ENCODE measurements at places on chromosomes 2 and 18.

GRCh38 chr2:232937278-232937906 is 67.3 kb downstream of the SNORC start:
- DNase-seq = peak; percentile 69

DNA sequence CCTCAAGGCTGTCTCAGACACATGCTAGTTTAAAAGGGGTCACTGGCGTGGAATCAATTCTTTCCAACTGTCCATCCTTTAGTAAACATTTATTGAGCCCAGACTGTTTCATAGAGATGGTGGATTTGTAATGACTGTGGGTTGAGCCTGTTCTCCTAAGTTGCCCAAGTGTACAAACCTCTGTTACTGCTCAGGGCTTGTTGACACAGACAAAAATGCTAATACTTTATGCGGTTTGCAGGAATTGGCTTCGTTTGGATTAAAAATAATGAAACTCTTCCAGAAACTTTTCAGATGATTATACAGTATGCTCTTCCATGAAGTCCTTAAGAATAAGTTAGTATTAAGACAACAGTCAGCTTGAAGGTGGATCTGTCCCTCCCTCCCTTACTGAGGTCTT is 83.6 kb upstream of the MGAT5 start:
- no peak for DNase-seq

DNA sequence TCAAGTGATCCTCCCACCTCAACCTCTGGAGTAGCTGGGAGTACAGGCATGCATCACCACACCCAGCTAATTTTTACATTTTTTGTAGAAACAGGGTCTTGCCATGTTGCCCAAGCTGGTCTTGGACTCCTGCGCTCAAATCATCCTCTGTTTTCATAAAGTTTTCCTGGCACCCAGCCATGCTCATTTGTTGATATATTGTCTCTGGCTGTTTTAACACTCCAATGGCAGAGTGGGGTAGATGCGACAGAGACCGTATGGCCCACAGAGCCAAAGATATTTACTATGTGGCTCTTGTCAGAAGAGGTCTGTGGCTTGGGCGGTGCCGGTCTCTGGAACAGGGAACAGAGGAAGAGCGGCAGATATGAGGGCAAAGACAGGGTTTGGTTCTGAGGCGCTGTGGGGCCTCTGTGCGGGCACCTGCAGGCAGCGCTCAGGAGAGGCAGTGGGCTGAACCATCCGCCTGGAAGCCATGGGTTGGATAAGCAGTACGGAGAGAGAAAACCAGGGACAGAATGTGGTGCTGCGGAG is 50.2 kb downstream of the CENPO start:
- DNase-seq = no peak

DNA sequence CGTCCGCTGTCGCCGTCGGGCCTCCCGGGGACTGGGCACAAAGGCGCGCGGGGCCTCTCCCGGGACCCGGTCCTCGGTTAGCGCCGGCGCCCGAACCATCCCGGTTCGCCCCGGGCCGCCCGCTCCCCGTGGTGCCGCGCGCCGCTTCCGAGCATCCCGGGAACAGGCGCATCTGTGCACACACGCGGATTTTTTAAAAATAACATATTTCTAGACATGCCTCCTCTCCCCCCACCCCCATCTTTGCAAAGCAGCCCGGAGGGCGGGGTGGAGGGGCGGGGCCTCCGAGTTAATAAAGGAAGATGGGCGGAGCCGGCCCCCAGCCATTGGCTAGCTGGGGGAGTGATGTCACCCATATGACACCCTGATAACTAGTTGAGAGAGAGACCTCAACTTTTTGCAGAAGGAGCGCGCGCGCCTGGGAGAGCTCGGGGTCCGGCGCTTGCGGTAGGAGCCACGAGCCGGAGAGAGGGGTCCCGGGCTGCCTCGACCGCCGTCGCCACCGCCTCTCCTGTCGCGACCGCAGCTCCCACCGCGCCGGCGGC is at the start of gene SOX11:
Gene SOX11 (plus strand): TSS at position 400 of the 545 bp plus-strand sequence. CDS start 338 bp downstream, outside the sequence.
- no peak for DNase-seq

DNA sequence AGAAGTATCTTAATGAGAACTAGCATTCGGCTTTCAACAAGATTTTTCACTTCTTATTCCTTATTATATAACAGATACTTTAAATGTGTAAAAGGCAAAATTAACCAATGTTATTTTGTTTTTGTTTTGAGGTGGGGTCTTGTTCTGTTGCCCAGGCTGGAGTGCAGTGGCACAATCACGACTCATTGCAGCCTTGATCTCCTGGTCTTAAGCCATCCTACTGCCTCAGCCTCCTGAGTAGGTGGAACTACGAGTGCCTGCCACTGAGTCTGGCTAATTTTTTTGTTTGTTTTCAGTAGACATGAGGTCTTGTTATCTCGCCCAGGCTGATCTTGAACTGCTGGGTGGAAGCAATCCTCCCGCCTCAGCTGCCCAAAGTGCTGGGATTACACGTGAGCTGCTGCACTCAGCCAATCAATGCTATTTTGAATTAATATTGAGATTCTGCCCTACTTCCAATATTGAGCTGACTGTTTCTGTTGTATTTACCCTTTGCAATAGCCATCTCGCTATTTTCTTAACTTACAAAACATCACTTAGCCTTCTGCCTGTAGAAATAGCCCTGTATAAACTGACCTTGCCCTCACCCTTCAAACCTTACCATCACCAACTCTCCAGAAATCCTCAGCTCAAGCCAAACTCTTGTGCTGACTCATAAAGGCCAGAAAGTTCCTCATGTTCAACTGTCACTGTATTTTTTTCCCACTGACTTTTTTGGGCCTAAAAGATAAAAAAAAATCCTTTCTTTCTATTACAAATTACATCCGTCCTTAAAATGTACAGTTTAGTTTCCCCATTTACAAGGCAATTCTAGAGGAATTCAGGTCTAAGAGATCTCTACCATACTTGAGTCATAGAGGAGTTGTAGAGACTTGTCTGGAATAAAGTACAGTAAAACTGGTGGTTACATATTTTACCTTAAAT is 94.3 kb downstream of the OLA1 start:
- peak; percentile 41 for DNase-seq

DNA sequence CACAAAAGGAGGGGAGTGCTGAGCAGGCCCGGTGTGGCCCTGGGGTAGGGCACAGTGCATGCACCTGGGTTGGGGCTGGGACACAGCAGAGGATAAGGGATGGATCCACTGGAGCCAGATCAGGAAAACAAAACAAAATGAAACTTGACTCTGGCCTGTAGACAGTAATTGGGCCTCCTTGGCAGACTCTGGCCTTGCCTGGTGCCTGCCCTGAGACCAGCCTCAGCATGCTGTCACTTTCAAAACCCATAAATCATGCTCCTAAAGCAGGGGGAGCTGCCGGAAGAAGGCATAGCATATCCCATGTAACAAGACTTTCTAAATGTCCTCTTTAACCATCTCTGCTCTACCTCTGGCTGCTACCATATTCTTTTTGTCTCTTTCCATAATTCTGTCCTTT is 61.1 kb upstream of the IGFBP5 start:
- no peak for DNase-seq

DNA sequence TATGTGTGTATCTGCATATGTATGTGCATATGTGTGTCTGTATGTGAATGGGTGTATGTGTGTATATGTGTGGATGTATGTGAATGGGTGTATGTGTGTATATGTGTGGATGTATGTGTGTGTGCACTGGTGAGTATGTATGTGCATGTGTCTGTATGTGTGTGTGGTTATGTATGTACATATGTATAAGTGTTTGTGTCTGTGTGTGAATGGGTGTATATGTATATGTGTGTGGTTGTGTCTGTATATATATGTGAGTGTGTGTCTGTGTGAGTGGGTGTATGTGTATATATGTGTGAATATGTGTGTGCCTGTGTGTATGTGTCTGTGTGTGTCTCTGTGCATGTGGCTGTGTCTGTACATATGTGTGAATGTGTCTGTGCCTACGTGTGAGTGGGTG is 748.4 kb upstream of the HS6ST1 start:
- DNase-seq = no peak

GRCh38 chr2:228318218-228318617 is 136.7 kb upstream of the SPHKAP start:
- DNase-seq = peak; percentile 74

DNA sequence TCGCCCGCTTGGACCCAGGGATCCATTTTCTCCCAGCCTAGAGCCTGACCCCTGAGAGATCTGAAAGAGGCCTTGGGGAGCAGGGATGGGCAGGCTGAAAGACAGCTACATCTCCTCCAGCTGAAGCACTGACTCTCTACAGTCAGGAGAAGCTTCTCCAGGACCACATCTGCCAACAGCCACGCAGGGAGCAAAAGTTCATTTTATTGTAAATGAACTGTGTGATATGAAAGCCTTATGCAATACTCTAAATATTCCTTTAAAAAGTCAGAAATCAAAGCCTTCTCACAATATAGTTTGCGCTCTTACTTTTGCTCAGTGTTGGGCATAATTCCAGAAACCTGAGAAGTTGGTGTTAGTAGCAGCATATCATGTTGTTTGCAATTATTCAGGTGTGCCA is 428.9 kb upstream of the RAB6C start:
- DNase-seq = no peak

DNA sequence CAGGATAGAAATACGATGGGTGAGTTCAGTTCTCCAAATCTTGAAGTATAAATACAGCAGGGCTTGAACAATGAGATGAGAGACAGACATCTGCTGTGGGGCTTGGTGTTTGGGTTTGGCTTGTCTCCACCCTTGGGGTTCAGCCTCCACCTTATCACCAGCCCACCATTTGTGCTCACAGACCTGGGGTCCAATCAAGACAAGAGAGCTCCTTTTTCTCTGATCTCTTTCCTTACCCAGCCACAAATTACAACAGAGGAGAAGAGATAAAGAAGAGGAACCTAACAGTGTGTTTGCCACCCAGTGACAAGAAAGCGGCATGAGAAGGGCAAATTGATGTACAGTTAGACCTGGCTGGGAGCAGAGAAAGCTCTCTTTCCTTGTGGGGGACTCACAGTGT is 204.5 kb upstream of the CXCR4 start:
- no peak for DNase-seq

DNA sequence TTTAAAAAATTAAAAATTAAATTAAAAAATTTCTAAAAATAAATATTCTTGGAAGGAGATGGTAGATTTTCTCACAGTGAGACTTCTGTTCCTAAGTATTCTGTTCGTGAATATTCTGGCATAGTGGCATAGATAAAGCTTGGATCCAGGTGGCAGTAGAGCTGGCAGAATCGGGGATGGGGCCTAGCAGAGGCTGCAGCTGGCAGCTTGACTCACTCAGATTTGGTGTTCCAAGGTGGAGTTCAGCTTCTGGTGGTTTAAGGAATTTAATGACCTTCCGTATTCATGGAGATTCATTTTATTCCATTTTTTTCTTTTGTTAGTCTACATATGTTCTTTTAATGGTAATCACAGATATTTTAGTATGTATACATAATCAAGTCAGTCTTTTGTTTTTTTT is 19.9 kb downstream of the ARMC9 start:
- DNase-seq = no peak

DNA sequence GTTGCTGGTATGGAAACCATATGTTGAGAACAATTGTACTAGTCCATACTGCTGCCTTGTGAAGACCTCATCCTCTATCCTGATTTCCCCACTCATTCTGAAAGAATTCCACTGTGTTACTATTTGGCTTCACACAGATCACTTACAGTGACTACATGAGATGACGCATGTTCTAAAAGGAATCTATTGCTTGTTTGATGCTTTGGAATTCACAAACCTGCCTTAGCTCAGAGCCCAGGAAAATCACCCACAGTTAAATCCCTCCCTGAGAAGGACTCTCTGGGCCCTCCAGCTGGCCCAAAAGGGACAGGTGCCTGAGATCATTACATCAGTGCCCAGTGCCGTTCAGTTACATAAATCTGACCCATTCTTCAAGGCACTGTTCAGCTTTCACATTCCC is 45.3 kb downstream of the KLHL29 start:
- DNase-seq = peak; percentile 93

DNA sequence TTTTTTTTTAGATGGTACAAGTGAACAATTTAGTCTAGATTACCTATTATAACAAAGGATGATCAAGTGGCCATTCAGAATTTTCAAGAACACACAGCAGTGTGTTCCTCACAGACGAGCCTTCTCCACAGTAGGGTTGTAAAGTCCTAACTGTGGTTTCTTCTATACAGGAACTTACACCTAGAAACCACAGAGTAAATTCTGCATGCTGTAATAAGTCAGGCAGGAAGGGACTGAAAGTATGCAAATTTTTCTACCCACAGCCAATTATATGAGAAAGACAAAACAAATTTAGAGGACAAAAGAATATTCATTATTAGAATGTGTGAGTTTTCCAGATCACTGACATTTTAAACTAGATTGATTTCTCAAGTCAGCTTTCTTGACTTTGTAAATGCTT is 99.5 kb downstream of the RBMS1 start:
- DNase-seq = peak; percentile 42

- peak; percentile 57 for DNase-seq
These were observed at the start of gene LRRFIP1 for GRCh38 chr2:237627441-237628246. LRRFIP1 (plus strand) TSS chr2:237627587; CDS start chr2:237627645, 58 bp downstream.

DNA sequence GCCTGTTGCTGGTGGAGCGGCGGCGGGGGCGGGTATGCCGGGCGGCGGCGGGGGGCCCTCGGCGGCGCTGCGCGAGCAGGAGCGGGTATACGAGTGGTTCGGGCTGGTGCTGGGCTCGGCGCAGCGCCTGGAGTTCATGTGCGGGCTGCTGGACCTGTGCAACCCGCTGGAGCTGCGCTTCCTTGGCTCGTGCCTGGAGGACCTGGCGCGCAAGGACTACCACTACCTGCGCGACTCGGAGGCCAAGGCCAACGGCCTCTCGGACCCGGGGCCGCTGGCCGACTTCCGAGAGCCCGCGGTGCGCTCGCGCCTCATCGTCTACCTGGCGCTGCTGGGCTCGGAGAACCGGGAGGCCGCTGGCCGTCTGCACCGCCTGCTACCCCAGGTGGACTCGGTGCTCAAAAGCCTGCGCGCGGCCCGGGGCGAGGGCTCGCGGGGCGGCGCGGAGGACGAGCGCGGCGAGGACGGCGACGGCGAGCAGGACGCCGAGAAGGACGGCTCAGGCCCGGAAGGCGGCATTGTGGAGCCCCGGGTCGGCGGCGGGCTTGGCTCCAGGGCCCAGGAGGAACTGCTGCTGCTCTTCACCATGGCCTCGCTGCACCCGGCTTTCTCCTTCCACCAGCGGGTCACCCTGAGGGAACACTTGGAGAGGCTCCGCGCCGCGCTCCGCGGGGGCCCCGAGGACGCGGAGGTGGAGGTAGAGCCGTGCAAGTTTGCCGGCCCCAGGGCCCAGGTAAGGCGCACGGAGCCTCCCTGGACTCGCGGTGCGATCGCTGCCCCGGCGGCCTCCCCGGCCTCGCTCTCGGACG is 1.0 kb downstream of the ZCCHC2 start:
- DNase-seq = peak; percentile 68

DNA sequence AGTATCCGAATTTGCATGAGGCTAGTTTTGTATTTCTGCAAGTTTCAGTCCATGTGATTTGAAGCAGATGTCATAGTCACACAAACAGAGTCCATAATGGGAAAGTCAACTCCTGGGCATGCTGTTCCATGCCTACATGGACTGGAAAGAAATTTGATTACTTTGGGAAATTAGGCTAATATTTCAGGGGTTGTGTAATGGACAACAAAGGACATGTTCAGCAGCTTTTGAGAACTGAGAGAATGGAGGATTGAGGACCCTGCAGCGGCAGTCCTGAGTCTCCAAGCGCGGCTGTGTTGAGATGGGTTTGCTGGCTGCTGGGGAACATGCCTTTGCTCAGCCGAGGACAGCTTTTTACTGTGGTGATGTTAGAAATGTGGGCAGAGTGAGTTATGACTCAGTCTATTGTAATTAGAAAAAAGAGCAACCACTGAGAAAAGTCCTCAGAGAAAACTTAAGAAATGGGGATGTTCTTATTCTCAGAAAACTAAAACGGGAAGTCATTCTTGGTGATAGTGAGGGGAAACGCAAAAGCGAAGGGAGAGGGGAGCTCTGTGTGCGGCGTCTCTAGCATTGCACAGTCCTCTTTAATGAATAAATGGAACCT is 149.2 kb downstream of the FAM210A start:
- peak; percentile 29 for DNase-seq

GRCh38 chr2:152189622-152190495 is 14.3 kb upstream of the STAM2 start:
- peak; percentile 83 for DNase-seq
